ENCODE measurements at places on chromosomes 6 and 20.
A peak's percentile ranks its signal among the peaks of the same experiment; 100 is the strongest.

- DNase-seq = no peak
Measured at GRCh38 chr6:43575105-43575771, 600 bp downstream of the XPO5 start.

GRCh38 chr20:11582060-11582459 is 335.6 kb upstream of the BTBD3 start:
- no peak for DNase-seq

DNA sequence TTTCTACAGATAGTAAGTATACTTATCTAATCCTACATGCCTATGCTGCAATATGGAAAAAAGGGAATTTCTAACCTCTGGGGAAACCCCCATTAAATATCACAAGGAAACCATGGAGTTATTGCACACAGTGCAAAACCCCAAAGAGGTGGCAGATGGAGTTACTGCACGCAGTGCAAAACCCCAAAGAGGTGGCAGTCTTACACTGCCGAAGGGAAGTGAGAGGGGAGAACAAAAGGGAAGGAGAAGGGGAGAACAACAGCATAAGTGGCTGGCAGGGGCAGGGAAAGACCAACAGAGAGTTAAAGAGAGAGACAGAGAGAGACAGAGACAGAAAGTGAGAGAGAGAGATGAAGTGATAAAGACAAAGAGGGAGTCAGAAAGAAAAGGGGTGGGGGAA is 43.8 kb upstream of the EIF2S2 start:
- no peak for DNase-seq

DNA sequence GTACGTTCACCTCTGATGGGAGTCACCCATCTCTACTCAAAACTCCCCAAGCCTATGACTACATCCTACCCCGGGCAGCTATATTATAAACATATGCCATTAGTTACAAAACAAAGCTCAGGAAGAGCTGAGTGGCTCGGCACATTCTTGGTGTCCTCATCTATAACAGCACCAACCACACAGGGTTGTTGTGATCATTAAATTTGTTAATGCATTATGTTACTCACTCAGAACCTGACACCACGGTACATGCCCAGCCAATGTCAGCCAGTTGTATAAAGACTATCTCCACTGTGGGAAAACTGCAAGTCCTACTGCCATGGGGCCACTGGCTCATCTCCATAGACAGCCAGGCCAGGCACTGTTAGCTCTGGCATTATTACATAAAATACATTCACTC is 7.7 kb downstream of the CDK5RAP1 start:
- no peak for DNase-seq

- no peak for DNase-seq
Measured at GRCh38 chr6:24391756-24392405, 10.9 kb upstream of the MRS2 start.

DNA sequence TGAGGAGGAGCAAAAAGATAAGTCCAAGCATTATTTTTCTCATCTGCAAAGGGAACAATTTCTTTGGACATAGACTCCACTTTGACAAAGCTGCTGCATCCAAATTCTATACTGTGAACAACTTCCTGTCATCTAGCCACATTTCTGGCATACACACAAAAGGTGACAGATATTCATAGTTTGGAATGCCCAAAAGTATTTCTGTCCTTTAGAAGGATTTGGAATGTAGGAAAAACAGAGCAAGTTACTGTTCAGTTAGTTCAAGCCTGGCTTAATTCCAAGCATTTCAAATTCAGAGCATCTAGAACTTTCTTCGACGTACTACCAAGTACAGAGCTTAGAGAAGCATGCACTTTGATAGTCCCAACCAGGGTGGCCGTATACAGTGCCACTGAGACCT is 134.0 kb downstream of the PDE7B start:
- no peak for DNase-seq

- DNase-seq = no peak
Measured at GRCh38 chr20:7180256-7181045, 413.0 kb downstream of the BMP2 start.

DNA sequence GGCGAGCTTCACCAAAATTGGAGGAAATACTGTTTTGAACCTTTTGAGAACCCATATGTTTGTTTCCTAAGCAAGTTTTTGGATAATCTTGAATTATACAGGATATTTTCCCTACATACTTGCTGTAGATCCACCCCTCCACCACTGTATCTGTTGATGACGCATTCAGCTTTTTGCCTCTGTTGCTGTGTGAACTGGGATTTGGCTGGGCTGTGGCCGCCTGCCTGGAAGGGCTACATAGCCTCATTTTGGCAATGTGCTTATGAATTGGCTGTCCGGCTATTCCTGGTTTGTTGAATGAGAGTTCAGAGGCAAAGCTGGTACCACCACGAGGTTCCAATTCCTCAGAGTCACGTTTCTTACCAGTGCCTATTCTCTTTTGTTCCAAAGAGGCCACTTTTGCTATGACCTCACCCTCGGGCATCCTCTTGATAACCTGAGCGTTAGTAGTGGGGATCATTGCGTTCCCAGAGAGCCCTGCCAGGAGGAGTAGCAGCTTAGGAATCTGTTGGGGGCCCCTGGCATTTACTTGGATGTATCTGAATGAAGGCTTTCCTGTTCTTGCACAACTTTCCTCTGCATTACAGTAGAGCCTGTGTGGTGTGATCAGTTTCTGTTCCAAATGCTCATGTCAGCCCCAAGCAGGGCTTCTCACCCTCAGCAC is 6.4 kb downstream of the FAM83D start:
- DNase-seq = no peak

DNA sequence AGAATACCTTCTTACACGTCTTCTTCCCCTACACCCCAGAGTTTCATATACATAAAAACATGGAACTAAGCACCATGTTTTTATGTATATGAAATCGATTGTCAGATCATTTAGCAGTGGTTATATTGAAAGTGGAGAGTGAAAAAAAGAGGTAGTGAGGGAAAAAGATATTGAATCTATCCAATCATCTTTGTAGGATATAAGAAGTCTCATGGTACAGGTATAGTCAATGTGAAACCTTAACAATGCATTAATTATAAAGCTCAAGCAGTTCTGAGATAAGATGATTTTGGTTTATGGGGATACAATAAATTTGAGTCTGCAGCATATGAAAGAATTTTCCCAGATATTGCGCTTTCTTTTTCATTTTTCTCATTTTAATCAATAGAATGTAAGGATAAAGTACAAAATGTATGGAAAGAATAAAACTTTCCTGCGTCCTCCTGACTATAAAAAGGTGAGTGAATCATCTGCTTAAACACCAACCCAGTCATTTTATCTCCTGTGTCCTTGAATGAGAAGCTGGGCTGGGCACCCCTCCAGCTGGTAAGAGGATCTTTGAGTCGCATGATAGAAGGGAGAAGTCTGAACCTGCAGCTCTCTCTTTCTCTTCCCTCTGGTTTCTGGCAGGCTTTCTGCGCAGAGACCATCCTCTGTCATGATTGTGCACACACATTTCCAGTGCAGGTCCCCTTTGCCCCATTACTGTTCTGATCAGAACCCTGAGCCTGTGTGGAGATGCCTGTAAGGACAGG is 28.1 kb upstream of the AKIRIN2 start:
- no peak for DNase-seq

DNA sequence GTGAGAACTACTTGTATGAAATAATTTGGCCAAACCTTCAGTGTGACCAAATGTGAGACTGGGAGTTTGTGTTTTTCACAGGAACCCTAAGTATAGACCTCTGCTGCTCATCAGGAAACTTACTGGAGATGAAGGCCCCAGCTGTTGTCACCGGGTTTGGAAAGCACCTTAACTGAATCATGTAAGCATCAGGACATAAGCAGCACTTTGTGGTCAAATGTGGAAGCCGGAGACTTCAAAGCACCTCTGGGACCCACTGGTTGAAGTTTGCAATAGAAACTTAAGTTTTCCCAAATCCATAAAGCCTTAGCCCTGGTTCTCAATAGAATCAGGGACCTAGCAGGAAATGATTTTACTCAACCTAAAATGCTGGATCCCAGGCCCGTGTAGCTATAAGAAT is 14.3 kb downstream of the TTPAL start:
- no peak for DNase-seq

DNA sequence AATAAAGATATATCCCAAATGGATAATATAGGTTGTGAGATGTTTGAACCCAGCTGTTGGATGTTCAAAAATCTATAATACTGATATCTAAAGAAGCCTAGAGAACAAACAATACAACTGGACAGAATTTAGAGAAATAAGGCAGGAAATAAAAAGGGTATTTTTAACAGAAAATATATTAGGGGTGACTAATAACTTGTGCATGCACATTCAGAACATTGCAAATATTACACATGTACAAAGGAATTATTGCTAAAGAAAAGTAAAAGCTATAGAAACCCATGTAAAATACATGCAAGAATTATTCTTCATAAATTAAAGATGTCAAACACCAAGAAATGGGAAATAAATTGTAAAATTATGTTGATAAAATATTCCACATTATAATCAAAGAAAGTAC is 32.7 kb upstream of the HCRTR2 start:
- no peak for DNase-seq

- peak; percentile 58 for DNase-seq
Measured at GRCh38 chr20:36591854-36592641, 13.5 kb upstream of the RAB5IF start.

GRCh38 chr20:53652090-53652858 is 58.6 kb upstream of the ZNF217 start:
- no peak for DNase-seq

- no peak for DNase-seq
Measured at GRCh38 chr6:97674802-97675201, 391.8 kb upstream of the MMS22L start.

DNA sequence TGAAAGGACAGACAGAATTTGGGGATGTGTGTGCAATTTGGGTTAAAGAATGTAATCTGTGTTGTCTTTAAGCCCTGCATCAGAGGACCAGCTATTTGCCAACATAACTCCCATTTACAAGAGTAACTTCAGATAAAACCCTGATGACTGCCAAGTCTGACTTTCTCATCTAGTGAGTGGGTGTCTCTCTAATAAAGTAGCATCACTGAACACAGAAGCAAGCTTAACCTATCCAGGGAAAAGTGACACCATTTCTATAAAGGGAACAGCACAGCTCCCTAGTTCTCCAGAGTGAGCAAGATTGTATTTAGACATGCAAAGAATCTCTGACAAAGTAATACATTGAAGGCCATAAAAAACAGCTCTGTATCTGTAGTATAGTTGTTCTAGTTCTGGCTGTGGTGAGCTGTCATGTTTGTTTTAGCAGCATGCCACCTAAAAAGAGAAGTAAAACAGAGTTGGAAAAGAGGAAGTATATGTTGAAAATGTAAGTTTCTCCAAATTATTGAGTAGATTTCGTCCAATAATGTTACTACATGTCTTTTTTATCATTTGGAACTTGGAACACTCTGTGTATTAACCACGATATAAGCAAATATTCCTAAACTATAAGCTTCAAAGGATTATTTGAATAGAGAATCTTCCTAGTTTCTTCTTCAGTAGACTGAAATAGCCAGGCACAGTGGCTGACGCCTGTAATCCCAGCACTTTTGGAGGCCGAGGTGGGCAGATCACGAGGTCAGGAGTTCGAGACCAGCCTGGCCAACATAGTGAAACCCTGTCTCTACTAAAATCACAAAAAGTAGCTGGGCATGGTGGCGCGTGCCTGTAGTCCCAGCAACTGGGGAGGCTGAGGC is 8.8 kb upstream of the PIM1 start:
- DNase-seq = no peak

DNA sequence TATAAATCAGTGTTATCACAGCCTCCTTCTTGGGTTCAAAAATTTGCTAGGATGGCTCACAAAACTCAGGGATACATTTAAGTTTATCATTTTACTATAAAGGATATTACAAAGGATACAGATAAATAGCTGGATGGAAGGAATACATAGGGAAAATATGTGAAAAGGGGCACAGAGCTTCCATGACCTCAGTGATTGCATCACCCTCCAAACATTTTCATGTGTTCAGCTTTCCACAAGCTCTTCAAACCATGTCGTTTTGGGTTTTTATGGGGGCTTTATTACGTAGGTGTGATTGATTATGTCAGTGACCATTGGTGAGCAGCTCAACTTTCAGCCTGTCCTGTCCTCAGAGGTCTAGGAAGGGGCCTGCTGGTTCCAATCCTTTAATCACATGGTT is 68.0 kb downstream of the CYB5R4 start:
- DNase-seq = no peak

- DNase-seq = peak; percentile 79
Measured at GRCh38 chr6:41936073-41936837, 5.4 kb downstream of the CCND3 start.
